Naive thymus-derived CD8-positive, alpha-beta T cell (primary cell): ENCODE measurements at places on chromosomes 2 and 18.

- DNase-seq = no peak
Observed at GRCh38 chr18:54392543-54393023, 34.9 kb downstream of the C18orf54 start.

DNA sequence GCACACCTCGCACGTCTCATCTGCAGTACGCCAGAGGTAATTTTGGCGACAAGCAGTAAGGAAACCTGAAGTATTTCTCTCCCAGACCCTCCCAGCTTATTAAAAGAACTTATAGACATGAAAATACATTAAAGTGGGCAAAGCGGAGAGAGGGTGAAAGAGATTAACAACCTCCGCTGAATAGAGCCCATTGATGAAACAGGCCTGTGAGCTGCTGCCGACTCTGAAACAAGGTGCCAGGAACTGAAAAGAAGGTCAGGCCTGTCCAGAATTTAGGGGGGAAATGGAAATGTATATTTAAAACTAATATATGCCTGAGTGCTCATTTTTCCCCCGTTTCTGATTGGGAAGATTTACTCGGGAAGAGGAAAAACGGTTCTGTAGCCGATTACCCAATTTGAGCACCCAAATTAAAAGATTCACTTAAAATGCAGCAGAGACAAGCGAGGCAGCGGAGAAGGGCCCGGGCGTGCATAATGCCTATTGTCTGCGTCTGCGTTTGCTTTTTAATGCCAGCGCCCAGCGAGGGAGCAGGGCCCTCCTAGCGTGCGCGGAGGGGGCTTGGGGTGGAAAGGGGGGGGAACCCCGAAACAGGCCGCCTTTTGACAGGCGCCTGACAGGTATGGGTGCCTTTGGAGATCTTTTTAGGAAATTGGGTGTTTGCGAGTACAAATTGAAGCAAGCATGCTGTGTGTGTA is 316.2 kb downstream of the GBX2 start:
- no peak for DNase-seq

- DNase-seq = no peak
Observed at GRCh38 chr2:188412190-188412589, 120.5 kb downstream of the GULP1 start.

GRCh38 chr18:34159691-34160185 is 65.0 kb downstream of the NOL4 start:
- DNase-seq = no peak

- no peak for DNase-seq
Observed at GRCh38 chr2:46818141-46818621, 97.4 kb downstream of the MCFD2 start.

DNA sequence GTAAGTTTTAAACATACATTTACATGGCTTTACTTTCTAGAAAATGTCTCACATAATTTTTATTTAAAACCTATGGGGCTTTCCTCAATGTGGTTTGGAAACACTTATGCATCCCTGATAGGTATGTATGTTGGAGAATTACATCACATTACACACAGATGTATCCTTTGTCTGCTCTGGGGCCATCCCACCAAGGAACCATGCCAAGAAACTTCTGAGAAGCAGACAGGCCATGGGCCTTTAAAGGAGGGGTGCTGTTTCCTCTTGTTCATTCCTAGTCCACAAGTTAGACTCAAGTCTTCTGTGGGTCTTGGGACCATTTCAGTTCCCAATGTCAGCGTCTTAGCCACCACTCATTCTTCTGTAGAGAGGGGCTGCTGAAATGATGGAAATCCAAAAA is 162.0 kb upstream of the SETBP1 start:
- no peak for DNase-seq

DNA sequence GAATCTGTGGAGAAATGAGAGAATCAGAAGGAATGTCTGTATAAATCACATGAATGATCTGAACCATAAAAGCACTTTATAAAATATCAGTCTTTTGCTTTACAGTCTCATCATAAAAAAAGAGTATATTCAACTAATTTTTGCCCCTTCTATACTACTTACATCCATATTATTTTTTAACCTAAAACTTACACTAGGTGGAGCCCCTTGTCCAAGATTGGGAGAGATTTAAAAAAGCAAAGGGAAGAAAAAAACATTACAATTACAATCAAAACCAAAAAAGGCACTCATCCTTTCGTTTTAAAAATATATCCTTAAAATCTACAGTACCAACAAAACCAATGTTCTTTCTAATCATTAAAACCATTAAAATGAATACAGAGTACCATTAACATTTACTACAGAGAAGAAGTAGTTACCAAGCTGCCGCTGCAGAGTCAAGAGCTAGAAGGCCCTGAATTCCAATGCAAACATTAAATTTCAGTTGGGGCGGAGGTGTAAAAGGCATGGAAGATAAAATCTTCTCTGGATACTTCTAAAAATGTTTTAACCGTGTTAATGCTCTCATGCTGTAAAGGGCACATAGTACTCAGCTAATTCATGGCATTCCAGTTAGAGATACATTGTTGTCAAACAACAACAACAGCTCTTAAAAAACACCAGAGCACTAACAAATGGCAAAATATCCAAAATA is 56.7 kb upstream of the EPB41L3 start:
- DNase-seq = no peak

DNA sequence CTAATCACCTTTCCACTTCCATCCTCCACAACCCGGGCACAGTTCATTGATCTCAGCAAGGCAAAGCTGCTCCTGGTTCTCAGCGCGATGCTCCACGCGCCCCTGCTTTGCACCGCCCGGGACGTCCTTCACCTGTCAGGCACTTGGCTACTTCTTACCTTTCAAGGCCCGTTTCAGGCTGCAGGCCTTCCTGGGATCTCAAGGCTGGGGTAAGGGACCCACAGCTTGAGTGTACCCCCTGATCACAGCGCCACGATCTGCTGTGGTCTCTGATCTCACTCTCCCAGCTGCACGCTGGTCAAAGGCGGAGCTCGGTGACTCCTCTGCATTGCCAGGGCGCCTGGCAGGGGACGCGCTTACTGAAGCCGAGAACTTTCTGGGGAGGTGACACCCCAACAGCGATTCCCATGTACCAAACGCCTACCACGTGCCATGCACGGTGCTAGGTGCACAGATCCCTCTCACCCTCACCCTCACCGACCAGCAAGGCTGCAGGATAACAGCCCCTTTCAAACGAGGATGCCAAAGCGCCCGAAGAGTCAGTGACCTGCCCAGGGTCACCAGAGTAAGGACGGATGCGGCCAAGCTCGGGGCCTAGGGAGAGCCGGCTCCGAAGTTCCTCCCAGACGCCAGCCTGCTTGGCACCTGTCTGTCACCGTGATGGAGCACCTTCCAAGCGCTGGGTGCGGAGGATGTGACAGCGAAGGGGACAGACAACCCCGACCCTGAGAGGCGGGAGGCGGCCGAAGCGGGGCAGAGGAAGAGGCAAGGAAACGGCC is 818 bp downstream of the ITGB1BP1 start:
- DNase-seq = no peak

GRCh38 chr2:171811245-171811628 is 82.8 kb downstream of the SLC25A12 start:
- no peak for DNase-seq

DNA sequence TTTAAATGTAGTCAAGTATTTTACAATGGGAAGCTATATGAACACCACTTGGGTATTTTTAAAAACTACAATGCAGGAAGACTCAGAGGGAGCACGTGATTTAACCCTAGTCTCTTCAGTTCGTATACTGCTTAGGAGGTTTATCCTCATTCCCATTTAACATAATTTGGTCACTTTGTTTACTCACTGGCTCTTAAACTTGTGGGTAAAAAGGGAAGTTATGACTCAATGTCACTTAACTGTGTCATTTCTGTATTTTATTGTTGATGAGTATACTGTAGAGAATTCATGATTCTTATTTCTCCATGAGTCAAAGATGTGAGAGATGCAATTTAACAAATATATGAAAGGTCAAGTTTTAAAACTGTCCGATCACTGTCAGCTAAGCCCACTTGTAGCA is 48.2 kb downstream of the SLC66A3 start:
- no peak for DNase-seq
